Anterior cingulate cortex (tissue), 58 donors: ENCODE measurements at places on chromosomes 5 and 9.

- DNase-seq = no peak
Observed at GRCh38 chr9:129040113-129040643, 3.8 kb downstream of the MIGA2 start.

DNA sequence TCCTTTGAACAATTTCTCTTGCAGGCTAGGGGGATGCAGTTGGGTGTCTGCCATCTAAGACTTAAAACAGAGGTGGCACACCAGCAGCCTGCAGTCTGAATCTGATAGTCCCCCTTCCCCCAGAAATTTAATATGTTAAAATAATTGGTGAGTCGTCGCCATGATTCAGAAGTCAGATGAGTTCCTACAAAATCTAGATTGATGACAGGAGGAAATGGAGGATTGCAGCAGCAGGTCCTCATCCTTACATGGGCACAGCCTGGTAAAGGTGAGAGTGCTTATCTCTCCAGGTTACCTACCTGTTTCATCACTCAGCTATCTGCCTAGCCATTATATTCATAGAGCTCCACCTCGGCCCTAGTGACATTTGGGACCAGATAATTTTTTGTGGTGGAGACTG lies 112.3 kb downstream of the PCSK1 start:
- DNase-seq = no peak

DNA sequence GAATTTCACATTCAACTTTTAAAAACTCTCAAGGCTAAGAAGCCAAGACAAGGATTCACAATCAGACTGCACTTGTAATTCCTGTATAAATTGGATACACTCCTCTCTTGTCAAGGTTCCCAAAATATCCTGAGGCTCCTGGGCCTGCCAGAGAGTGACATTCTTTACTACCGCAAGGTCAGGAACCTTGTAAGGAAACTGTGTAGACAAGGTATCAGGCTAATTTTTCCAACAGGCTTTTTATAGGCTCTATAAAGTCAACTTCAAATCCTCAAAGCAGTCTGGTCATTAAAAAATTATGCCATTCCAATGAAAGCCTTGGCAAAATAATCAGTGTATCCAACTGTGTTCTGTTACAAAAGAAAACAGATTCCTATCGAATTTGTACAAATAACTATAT lies 15.5 kb upstream of the PAIP1 start:
- DNase-seq = no peak

GRCh38 chr9:134548185-134548584 lies 93.4 kb upstream of the COL5A1 start:
- no peak for DNase-seq

- DNase-seq = no peak
Observed at GRCh38 chr5:122064992-122065391, 13.1 kb downstream of the LOX start.

GRCh38 chr5:145341842-145342241 lies 493.3 kb downstream of the PRELID2 start:
- no peak for DNase-seq

GRCh38 chr5:10573487-10574145 lies 9.7 kb downstream of the ANKRD33B start:
- DNase-seq = no peak

DNA sequence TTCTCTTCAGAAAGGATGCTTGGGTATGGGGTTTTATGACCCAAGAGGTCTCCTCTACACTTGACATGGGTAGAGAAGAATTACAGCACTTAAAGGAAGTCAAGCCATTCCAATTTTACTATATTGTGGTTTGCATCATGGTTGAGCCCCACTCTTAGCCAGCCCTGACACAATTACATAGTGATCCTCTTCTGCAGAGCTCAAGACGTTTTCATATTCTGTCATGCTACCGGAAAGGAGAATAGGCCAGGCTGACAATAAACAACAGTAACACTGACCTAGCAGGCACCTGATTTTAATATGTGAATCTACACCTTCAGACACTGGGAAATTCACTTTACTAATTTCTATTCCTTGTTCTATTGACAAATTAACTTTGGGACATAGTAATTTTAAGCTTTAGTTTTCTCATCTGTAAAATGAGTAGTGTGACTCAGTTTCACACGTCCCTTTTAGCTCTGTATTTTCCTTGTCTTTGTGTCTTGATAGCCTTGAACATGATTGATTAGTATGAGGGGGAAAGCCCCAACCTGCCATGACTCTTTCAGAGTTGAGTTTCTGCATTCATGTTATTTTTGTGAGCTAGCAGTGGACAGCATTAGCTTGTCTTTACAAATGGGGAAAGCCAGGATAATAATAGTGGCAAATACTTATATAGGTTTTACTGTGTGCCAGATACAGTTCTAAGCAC lies 83.8 kb downstream of the SV2C start:
- DNase-seq = no peak

DNA sequence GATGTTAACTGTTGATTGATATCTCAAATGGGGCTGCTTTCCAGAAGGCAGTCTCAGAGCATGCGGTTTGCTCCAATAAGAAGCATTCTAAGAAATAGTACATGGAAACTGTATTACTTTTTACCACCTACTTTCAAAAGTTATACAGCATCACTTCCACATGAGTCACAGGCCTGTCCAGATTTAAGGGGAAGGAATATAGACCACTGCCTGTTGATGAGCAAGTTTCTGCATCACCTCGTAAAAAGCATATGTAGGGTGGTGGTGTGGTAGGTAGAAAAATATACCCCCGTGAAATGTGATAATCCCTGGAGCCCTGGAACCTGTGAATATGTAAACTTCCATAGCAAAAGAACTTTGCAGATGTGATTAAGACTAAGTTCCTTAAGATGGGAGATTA lies 816.6 kb upstream of the CDH6 start:
- DNase-seq = no peak

DNA sequence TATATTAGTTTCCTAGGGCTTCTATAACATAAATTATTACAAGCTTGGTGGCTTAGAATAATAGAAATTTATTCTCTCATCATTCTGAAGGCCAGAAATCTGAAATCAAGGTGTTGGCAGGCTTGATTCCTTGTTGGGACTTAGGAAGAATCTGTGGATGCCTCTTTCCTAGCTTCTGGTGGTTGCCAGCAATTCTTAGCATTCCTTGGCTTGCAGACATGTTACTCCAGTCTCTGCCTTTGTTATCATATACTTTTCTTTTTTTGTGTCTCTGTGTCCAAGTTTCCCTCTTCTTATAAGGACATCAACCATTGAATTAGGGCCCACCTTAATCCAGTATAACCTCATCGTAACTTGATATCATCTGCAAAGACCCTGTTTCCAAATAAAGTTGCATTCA lies 31.4 kb downstream of the CTNNA1 start:
- no peak for DNase-seq

DNA sequence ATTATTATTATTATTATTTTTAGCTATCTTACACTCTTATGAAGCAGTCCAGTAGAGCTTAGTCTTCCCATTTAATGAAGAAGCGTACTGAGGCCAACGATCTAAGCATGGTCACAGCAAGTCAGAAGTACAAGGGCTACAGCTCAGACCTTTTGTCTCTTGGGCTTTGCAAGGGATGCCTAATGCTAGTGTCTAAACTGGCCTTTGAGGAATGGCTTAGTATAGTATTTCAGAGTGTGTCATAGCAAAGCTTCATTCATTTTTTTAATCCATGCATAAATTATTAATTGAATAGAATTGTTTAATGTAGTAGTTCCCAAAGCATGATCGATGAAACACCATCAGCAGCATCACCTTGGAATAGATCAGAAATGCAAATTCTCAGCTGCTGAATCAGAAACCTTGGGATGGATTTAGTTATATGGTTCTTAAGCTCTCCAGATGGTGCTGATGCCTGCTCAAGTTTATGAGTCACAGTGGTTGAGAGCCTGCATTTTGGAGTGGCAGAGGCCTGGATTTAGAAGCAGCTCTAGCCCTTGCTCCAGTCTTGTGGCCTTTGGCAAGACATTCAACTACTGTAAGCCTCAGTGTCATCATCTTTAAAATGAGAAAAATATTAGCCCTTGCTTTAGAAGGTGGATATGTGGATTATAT lies 6.1 kb downstream of the IL12B start:
- DNase-seq = no peak

DNA sequence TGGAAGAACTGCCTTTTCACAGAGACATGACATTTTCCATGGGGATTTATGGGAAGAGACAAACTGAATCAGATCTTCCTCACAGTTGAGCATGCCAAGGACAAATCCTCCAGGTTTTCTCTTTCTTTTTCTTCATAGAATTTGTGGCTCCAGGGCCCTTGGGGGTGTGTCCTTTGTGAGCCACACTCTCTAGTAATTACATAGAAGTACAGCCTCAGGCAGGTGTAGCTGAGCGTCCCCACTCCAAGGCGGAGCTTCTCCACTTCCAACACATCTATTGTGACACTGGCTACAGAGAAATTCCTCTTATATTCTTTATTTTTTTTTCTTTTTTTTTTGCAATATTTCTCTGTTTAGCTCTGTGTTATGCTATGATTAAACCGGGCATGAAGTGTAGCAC lies 420.5 kb upstream of the CD180 start:
- DNase-seq = no peak

GRCh38 chr5:72363166-72363802 lies 43.1 kb downstream of the PTCD2 start:
- DNase-seq = no peak

- no peak for DNase-seq
Observed at GRCh38 chr5:179530069-179530998, 20.0 kb upstream of the RUFY1 start.

- DNase-seq = no peak
Observed at GRCh38 chr5:73974871-73975360, 348.9 kb downstream of the ARHGEF28 start.

DNA sequence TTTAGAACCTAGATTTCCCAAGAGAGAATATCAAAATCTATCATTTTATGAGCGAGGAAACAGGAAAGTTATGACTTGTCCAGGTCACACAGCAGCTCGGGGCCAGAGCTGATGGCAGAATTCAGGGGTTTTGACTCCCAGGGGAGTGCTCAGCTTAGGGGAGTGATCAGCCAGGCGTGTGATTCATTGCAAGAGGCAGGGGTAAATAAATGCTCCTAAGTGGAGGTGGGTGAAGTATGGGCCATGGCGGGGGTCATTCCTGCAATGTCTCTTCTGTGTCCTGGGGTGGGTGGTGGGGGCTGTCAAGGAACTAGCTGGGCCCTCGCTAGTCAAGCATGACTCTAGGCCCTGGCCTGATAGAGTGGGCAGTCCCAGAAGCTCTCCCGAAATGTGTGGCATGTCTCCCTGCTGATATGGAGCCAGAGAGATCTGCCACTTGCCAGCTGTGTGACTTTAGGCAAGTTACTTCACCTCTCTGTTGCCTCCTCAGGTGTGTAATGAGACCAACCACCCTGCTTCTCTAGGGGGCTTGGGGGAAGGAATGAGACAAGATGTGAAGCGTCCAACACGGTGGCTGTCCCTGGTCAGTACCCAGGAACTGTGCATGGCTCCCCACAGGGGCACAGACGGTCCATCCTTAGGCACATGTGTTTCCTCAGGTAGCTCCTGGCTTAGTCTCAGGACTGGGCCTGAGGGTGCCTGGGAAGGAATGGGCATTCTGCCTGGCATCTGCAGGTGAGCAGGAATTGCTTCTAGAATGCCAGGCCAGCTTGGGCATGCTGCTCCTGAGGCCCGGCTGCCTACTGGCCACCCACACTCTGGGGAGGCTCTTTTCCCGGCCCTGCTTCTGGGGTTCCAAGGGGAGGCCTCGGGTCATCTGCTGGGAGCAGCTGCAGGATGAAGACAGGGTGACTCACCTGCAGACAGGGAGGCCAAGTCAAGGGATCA lies 36.5 kb upstream of the SH3PXD2B start:
- DNase-seq = no peak

DNA sequence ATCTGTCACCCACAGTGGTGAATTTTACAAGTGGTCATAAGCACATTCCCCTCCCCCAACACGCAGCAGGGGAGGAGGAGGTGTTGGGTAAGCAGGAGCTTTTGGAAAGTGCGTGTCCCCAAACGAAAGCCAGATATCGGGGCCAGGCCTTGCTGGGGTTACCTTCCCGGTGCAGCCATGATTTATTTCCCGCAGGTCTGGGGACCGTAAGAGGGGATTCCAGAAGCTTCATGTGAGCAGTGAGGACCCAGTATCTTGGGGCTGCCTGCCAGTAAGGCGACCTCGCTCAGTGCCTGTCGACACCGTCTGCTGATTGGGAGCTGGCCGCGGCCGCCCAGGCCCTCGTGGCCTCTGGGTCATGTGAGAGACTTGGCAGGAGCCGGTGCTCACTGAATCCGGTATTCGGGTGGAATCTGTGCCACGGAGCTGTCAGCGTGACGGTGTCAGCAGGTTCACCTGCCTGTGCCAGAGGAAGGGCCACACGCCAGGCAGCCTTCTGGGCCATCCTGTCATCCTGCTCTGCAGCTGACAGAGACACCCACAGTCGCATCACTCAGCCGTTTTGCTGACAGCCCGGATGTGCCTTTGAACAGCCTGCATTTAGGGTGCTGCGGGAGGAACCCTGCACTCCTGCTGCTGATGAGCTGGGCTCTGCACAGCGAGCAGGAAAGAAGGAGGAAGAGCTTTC lies 37.3 kb downstream of the SEC61B start:
- peak; percentile 81 for DNase-seq

- DNase-seq = no peak
Observed at GRCh38 chr5:133895979-133896845, 72.2 kb downstream of the C5orf15 start.

DNA sequence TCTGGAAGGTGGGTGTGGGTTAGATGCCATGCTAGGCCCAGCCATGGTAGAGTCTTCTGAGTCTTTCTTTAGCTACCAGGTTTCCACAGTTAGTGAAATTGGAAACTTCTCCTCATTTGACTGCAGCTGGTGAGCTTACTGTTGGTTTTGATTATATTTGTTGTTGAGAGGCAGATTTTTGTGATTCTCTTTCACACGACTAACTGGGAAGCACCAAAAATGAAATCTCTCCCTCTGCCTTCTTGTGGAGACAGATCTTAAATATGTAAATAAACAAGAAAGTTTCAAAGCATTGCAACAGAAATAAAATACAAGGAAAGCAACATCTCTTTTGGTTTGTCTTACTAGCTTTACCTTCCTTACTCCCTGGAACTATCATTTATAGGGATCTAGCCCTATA lies 122.2 kb downstream of the CEMIP2 start:
- no peak for DNase-seq

- DNase-seq = no peak
Observed at GRCh38 chr5:79133121-79133656, 21.6 kb downstream of the BHMT start.

DNA sequence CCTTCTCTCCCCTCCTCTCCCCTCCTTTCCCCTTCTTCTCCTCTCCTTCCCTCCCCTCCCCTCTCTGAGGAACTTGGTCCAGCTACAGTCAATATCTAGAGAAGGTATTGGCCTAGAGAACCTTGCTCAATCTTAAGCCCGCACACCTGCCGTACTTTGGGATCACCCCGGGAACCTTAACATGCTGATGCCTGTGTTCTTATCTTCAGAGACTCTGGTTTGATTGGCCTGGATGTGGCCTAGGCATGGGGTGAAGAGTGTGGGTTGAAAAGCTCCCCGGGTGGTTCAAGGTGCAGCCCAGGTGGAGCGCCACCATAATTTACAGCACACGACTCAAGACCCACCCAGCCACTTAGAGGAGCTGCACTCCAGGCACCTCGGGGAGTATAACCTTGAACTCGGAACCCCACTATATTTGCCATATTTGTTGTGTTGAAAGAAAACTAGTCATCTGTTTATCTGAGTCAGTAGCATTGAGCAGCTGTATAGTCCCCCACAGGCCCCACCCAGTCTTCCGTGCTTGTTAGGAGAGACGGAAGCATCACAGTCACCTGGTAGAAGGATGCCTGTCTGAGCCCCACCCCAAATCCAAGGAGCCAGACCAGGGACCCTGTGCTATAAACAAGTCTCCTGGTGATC lies 14.4 kb upstream of the PHF19 start:
- DNase-seq = no peak
